ENCODE measurements at places on chromosomes 5 and 9.

- no peak for DNase-seq
These were observed 121.9 kb upstream of the CXCL14 start for GRCh38 chr5:135700731-135701130.

DNA sequence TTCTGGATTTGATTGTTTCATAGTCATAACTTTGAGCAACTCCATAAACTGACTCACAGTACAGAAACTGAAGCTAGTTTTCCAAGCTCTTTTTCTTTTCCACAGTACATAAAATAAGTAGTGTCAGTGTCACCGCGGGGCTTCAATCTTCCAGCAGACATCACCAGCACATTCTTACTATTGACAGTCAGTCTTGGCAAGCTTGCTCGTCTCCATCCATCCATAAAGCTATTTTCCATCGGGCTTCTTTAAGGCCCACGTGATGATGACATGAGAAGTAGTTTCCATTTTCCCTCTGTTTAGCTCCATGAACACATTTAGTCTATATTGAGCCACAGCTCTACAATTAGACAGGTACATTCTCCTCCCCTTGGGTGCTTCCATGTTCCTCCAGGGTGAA is 443.4 kb downstream of the KDM4C start:
- DNase-seq = no peak

GRCh38 chr9:91915524-91916263 is 34.3 kb downstream of the ROR2 start:
- DNase-seq = no peak

DNA sequence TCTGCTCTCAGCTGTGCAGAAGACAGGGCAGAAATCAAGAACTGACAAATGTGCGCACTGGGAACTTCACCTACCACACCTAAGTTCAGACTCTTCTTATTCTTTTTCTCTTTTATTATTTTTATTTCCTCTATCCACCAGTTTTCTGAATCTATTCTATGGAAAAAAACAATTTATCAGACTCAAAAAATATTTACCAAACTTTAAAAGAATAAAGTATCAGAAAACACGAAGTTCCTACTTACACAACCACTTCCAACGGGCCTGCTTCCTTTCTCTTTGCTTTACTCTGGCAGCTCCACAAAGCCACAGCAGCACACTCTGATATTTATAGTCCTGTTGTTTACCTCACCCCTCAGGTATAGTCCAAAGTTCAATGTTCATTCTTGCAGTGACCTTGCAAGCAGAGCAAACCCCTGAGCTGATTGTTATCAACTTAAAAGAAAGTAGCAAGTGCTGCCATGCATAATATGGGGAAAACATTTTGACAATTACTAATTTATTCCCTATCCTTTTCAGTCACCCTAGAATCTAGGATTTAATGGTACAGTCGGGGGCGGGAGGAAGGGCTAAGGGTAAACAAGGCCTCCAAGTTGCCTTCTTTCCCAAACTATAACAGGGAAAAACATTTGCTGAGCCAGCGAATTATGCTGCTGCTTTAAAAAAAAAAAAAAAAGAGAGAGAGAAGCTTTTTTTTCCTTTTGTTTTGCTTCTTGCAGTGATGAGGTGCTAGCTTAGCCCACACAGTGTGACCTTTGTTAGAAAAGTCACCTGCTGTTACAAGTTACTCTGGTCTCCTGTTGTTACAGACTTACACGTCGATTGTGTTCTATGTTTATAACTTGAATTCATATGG is at the start of gene SELENOP:
Gene SELENOP (minus strand): TSS at position 302 of the 856 bp plus-strand sequence. CDS start 3,539 bp downstream, outside the sequence.
- DNase-seq = peak; percentile 84

GRCh38 chr5:58885260-58885659 is 302.4 kb downstream of the RAB3C start:
- no peak for DNase-seq

- no peak for DNase-seq
These were observed 17.3 kb downstream of the CMBL start for GRCh38 chr5:10290438-10290837.

GRCh38 chr5:77867194-77867691 is 91.1 kb upstream of the TBCA start:
- DNase-seq = peak; percentile 46

DNA sequence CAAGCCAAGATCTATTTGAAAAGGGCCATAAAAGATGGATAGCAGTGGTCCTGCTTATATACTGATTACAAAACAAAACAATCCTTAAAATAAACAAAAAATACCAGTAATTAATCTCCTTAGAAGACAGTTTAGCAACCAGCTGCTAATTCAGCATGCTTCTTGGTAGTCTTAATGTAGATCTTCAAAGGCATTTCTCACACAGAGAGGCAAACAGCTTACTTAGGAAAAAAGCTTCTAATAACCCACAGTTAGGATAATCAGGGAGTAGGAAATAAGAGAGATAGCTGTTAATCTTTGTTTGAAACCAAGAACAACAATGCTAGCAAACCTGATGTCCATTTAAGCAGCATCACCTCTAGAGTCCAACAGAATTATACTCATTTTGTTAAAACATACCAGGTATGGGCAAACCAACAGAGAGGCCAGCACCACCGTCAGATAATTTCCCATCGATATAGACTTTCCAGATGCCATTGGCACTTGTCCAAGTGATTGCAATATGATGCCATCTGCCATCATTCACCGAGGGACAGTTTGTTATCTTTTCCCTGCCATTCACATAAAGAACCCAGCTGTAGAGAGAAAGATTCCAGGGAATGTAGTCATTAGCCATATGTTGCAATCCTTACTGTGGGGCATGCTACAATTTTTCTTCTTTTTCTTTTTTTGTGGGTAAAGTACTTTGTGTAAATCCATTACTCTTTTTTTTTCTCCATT is 105.6 kb upstream of the TXNDC8 start:
- DNase-seq = peak; percentile 81

GRCh38 chr5:33877449-33877848 is 14.3 kb downstream of the ADAMTS12 start:
- DNase-seq = no peak

DNA sequence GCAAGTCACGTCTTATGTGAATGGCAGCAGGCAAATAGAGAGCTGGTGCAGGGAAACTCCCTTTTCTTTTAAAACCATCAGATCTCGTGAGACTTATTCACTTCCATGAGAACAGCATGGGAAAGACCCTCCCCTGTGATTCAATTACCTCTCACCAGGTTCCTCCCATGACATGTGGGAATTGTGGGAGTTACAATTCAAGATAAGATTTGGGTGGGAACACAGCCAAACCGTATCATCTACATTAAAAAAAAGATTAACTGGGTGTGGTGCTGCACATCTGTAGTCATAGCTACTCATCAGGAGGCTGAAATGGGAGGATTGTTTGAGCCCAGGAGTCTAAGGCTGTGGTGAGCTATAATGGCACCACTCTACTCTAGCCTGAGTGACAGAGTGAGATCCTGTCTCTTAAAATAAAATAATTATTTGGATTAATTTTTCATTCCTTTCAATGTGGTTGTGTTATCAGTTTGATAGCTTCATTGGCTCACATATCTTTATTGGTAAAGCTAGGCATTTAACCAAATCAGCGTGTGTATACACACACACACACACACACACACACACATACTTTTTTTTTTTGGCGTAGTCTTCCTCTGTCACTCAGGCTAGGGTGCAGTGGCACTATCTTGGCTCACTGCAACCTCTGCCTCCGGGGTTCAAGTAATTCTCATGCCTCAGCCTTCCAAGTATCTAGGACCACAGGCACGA is 21.8 kb downstream of the DENND4C start:
- DNase-seq = no peak

DNA sequence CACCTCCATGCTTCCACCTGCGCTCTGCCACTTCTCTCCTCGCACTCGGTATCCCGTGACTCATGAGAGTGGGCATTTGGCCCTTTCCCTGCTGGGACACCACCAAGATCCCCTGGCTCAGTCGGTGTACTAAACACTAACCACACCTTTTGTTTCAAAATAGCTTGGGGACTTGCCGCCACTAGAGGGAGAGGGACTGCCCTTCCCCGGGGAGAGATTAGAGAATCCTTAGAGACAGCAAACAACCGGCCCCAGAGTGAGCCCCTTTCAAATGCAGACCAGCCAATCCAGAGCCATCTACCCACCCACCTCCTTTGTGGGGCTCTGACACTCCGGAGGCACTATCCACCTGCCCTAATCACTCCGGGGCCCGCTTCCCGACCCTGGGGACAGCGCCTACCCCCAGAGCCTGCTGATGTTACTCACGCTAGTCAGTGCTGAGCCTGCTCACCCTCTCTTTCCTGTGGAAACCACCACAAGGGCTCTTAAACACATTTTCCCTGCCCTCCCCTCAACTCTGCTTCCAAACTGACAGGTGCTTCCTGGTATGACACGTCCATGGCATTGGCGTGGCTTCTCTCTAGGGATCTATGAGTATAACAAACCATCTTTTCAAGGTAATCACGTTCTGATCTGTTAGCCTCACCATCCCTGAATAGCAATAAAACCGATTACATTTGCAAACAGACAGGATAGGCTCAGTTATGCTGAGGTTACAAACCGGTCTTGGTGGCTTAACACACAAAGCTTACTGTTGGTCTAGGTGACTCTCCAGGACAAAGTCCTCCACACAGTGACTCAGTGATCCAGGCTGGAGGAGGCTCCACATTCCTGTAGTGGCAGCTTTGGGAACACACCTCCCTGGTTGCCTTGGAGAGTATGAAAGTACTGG is 180.1 kb upstream of the MVB12B start:
- DNase-seq = peak; percentile 12

DNA sequence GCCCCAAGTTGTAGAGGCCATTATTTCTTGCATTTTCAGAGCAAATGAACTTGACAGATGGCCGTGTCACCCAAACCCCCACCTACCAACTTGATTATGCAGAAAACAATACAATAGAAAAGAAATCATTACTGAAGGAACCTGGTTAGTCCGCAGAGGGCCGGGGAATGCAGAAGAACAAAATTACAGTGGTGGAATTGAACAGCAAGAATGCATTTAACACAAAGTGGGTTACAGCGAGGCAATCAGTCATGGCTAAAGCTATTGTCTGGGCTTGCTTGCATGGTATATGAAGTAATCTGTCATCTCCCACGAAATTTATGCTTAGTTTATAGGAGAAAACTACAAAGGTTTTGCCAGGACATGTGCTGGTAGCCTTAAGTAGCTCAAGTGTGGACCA is 238.3 kb upstream of the IRX1 start:
- DNase-seq = no peak

DNA sequence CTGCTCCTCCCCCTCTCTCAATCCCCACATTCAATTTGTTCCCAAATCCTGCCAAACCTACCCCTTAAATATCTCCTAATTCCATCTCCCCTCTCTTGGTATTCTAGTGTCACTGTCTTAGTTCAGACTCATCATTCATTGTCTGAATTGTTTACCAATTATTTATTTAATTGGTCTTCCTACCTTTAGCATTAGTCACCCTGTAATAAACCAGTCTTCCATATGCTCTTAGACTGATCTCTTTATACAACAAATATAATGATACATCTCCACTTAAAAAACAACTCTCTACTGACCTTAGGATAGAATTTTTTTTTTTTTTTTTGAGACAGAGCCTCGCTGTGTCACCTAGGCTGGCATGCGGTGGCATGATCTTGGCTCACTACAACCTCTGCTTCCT is 51.4 kb downstream of the RFK start:
- DNase-seq = no peak

DNA sequence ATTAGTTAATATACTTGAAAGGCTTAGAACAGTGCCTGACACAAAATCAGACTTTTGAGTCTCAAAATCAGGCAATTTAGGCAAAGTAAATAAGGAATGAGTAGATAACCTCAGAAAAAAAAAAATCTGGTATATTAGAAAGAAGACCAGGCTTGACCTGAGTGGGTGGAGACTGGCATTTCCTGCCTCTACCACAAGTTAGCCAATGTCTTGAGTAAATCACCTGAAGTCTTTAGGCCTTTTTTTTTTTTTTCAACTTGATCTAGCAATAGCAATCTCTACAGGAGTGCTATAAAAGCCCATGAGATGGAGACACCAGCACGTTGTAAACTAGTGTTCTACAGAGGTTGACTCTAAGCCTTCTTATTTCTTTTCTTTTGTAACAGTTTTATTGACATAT is 104.2 kb upstream of the RASEF start:
- no peak for DNase-seq

DNA sequence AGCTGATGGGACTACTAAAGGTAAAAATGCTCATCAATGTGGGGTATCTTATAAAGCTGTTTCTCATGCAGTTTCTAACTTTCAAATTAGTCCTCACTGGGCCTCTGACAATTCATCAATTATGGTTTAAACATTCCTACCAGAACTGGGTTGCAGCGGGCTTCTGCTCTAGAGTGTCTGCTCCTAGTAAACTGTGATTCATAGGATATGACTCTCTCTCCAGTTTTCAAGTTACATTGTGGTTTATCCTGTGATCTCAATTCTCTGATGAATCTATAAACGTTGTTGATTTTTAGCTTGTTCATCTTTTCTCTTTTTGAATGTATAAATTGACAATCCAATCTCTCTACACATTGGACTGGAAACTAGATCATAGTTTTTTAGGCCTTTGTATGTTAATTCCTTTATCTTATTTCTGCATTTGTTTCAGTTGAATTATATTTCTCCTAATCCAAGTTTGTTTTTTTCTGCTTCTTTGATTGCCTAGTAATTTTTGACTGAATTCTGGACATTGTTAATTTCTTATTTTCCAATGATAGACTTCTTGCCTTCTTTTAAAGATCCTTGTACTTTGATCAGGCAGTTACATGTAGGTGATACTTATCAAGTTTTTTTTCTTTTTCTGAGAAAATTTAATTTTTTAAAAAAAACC is 822.6 kb downstream of the TLE1 start:
- DNase-seq = peak; percentile 36

- peak; percentile 1 for DNase-seq
These were observed 286.6 kb upstream of the IZUMO3 start for GRCh38 chr9:24832307-24832706.

DNA sequence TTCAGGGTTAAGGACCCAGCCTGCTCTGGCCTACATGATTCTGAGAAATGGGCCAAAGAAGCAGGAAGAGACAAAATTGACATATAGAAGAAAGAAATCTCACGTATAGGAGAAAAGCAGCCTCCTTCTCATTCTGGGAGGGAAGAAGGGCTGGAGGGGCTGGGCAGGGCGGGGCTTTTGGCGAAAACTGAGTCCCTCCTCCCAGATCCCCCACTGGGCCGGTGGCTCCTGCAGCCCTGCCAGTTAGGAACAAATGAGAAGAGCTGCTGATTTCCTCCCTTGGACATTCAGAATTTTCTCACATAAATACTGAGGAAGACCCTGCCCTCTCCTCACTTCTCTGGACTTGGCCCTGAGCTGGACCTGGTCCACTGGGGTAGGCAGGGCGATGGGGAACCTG is at the start of gene WNT8A:
Gene WNT8A (plus strand): TSS at position 332 of the 400 bp plus-strand sequence. CDS start 95 bp downstream, outside the sequence.
- no peak for DNase-seq

DNA sequence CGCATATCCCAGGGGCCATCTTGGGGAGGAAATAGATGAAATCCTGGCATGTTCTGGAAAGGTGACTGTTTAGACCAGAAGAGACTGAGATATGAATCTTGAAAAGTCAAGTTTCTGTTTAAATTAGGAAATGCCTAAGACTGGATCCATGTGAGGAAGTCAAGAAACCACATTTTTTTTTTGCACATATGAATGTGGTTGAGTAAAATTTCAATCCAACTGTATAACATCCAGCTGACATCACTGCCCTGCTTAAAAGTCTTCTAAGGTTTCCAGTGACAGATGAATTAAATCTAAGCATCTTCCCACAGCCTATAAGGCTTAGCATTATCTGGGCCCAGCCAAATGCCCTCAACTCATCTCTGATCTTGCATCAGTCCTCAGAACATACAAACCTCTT is 47.7 kb upstream of the TCERG1 start:
- DNase-seq = no peak

GRCh38 chr5:142296914-142297417 is 27.9 kb downstream of the SPRY4 start:
- peak; percentile 76 for DNase-seq

GRCh38 chr9:121946465-121946864 is 146.6 kb downstream of the TTLL11 start:
- no peak for DNase-seq
